Spleen (tissue), 13 donors: ENCODE measurements at places on chromosomes 1 and 21. TPM values are rescaled to one million over a fixed set of nuclear protein-coding genes. Genes with fewer than 3 reads are reported as not detected.

DNA sequence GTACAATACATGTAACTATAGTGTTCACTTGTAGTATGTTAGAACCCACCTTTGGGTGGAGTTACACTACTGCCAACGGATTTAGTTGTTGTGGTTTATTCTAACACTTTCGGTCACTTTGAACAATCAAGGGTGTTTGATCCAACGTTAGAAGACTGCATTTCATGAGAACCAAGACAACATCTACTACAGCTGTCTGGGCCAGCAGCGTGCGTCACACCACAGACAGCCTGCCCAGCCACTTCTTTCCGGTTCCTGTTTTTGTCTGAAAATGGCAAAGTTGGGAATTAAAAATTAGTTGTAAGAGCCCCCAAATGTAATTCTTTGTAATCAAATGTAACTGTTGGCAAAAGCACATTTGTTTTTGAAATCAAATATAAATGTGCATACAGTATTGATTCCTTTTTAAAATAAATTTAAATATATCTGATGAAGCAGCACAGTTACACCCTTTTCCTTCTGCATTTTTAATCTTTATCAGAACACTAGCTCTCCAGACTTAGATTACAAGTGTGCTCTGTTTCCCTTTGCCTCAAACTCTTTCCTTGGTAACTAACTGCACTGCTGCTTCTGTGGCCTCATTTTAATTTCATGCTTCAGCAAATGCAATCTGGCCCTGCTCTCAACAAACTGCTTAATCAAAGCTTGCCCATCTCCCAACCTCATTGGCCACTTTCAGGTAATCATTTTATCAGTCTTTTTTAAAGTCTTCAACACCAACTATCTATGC is 86.6 kb upstream of the DPH5 start:
- H3K4me3 ChIP-seq: no peak overlapping the region
- peak; percentile 88 for DNase-seq
- H3K27ac ChIP-seq: peak overlapping the region; percentile 47
- no peaks in the 10 kb centered on the region for H3K27me3 ChIP-seq

Gene TCHHL1
- total RNA-seq: not detected

DNA sequence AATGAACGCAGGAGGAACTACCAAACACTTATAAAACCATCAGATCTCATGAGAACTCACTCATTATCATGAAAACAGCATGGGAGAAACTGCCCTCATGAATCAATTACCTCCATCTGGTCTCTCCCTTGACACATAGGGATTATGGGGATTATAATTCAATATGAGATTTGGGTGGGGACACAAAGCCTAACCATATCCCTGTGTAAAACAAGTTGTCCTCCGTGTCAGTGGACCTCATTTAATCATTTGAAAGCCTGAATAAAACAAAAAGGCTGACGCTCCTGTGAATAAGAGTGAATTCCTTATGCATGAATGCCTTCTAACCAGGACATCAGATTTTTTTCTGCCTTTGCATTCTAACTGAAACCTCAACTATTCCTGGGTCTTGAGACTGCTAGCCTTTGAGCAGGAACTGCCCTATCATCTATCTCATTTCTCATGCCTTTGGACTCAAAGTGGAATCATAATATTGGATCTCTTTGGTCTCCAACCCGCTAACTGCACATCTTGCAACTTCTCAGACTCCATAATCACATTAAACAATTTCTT is 648.8 kb downstream of the ADGRL2 start:
- H3K36me3 ChIP-seq: no peaks in the 10 kb centered on the region
- no peak overlapping the region for H3K27ac ChIP-seq
- DNase-seq: no peak
- no peaks in the 10 kb centered on the region for H3K27me3 ChIP-seq
- H3K4me1 ChIP-seq: no peaks in the 10 kb centered on the region
- no peak overlapping the region for H3K4me3 ChIP-seq

DNA sequence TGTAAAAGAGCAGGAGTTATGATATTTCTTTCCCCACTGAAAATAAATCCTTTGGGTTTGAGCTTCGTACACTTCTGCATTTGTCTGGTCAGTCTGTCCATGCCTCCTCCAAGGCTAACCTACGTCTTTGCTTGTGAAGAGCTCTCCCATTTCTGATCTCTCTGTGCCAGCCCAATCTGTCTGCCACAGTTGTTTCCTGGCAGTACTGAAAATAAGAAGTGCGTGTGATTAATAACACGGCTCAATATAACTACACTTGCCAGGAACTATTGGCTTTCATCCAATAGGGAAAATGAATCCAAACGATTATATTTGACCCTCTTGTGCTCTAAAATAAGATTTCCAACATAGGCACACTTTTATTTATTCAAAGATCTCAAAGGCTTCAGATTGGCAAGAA is 19.2 kb upstream of the COL24A1 start:
- no peaks in the 10 kb centered on the region for H3K4me1 ChIP-seq
- H3K27ac ChIP-seq: no peak overlapping the region
- no peak overlapping the region for H3K4me3 ChIP-seq

Gene EFNA4
- total RNA-seq: 5.9 TPM

DNA sequence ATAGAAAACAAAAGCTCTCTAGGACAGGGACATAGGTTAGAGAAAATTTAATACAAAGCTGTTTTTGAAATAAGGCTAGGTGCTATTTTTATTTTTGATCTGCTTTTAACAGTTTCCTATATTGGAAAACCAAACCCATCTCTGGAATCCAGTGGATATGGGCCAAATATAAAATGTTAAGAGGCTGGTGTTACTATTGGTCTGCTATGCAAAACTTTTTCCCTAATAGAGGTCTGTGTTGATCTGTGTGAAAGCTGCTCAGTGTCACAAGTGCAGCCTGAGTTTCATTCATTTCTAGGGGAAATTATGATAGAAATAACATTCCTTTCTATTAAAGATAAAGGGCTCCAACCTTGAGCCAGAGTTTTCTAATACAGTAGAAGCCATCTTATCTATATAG is 116.4 kb downstream of the OLFML2B start:
- no peaks in the 10 kb centered on the region for H3K27me3 ChIP-seq
- no peak for DNase-seq
- no peak overlapping the region for H3K27ac ChIP-seq
- no peak overlapping the region for H3K4me3 ChIP-seq

Gene OVAAL
- total RNA-seq: not detected

DNA sequence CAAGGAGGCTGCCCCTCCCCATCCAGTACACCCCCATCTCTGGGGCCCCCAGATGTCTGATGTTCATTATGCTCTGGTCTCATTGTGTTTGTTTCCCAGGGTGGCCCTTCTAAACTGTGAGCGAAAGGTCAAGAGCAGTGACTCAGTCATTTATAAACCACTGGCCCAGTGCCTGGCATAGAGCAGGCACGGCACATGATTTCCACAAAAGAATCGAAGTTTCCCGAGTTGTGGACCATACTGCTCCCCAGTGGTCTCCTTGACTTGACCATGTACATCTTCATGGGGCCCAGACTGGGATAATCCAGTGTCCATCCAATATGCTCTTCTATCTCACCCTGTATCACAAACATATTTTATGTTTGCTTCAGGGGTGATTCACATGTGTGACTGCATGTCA is 153.3 kb downstream of the NR5A2 start:
- no peak overlapping the region for H3K27ac ChIP-seq
- DNase-seq: no peak
- H3K36me3 ChIP-seq: no peaks in the 10 kb centered on the region
- H3K27me3 ChIP-seq: no peaks in the 10 kb centered on the region

- no peak overlapping the region for H3K27ac ChIP-seq
- peaks cover 26% of the 10 kb centered on the region for H3K27me3 ChIP-seq
- DNase-seq: no peak
- no peaks in the 10 kb centered on the region for H3K36me3 ChIP-seq
- peaks cover 18% of the 10 kb centered on the region for H3K4me1 ChIP-seq
These were observed 808 bp upstream of the SERINC2 start for GRCh38 chr1:31412205-31412604.

GRCh38 chr1:213982672-213983492 is 4.9 kb upstream of the PROX1 start:
- peak; percentile 86 for DNase-seq
- H3K4me3 ChIP-seq: peak overlapping the region; percentile 19
- H3K27me3 ChIP-seq: peaks cover 83% of the 10 kb centered on the region
- H3K27ac ChIP-seq: peak overlapping the region; percentile 11
- no peaks in the 10 kb centered on the region for H3K36me3 ChIP-seq

GRCh38 chr1:53361541-53361961 is 33.7 kb upstream of the LRP8 start:
- no peak overlapping the region for H3K27ac ChIP-seq
- no peak overlapping the region for H3K4me3 ChIP-seq
- H3K27me3 ChIP-seq: peaks cover 5% of the 10 kb centered on the region
- peaks cover 15% of the 10 kb centered on the region for H3K4me1 ChIP-seq
- DNase-seq: peak; percentile 35
- no peaks in the 10 kb centered on the region for H3K36me3 ChIP-seq

Gene ZSWIM5
- total RNA-seq: 2.9 TPM

- no peaks in the 10 kb centered on the region for H3K27me3 ChIP-seq
- H3K36me3 ChIP-seq: peaks cover 53% of the 10 kb centered on the region
- H3K4me3 ChIP-seq: peak overlapping the region; percentile 95
- H3K27ac ChIP-seq: peak overlapping the region; percentile 96
- peaks cover 57% of the 10 kb centered on the region for H3K4me1 ChIP-seq
These were observed 2.4 kb downstream of the PGD start for GRCh38 chr1:10401281-10401680.

DNA sequence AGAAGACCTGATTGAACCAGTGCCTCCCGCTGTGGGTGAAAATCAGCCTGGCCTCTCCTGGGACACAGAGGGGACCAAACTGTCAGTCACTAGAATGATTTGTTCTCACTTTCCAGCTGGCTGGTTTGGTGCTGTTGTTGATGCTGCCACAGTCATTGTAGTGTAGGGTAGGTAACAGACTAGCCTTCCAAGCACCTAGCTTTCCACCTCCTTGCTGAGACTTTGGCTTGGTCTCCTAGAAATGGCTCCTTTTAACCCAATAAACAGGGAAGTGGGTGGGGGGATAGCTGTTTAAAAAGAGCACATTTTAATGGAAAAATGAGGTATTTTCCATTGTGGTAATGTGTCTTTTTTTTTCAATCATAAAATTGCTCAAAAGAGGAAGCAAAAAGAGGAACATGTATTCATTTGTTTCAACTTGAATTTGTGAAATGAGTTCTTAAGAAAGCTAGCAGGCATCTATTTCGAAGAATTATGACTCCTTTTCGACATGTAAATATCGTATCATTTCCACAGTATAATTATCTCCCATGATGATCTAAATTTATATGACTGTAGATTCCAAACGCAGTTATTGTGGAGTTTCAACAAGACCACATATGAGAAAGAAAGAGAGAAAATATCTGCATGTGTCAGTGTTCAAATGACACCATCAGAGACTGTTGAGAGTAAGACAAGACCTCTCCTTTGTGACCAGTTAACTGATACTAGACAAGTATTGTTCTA is 190.1 kb downstream of the HLX start:
- H3K27me3 ChIP-seq: no peaks in the 10 kb centered on the region
- H3K4me1 ChIP-seq: peaks cover 4% of the 10 kb centered on the region
- H3K4me3 ChIP-seq: no peak overlapping the region
- H3K36me3 ChIP-seq: no peaks in the 10 kb centered on the region
- DNase-seq: peak; percentile 78
- peak overlapping the region; percentile 74 for H3K27ac ChIP-seq

DNA sequence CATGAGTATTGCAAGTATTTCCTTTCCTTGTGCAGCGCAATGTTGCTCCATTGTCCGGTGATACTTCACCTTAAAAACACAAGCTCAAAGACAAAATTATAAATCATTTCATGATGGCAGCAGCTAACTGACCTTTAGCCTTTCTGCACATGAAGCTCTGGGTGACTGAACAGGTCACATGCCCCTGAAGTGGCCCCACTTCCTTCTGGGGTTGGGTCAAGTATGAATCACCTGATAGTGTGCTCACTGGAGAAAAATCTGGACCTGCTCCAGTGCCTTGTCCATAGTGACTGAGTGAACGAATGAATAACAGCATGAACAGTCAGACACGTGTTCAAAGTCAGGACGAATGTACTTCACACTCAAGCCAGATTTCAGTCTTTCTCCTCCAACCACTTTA is 658.9 kb downstream of the NPHP4 start:
- peaks cover 10% of the 10 kb centered on the region for H3K27me3 ChIP-seq
- H3K4me1 ChIP-seq: no peaks in the 10 kb centered on the region
- H3K4me3 ChIP-seq: no peak overlapping the region
- DNase-seq: no peak
